ENCODE measurements at places on chromosomes 1 and 21.

GRCh38 chr1:156129687-156130577 lies 15.4 kb downstream of the LMNA start:
- DNase-seq = peak; percentile 97

DNA sequence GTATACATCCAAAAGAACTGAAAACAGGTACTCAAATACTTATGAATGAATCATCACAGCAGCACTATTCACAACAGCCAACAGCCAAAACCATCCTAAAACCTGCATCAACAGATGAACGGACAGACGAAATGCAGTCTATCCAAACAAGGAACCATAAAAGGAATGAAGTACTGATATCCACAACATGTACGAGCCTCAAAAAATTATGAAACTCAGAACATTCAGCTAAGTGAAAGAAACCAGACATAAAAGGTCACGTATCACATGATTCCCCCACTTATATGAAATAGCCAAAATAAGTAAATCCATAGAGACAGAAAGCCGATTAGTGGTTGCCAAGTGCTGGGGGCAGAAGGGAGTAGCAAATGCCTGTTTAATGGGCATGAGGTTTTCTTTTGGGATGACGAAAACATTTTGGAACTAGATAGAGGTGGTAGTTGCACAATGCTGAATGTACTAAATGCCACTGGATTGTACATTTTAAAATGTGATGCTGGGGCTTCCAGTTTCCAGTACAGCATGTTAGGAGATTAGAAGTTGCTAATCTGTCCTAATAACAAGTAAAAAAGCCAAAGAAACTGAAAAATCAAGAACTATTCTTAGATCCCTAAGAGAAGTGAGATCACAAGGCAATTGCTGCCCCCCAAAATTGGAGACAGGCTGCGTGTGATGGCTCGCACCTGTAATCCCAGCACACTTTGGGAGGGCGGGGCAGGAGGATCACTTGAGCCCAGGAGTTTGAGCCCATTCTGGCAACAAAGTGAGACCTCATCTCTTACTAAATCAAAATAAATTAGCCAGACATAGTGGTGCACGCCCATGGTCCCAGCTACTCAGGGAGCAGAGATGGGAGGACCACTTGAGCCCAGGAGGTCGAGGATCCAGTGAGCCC lies 25.3 kb downstream of the CLSTN1 start:
- peak; percentile 78 for DNase-seq

GRCh38 chr1:32928715-32929114 lies 27.5 kb upstream of the TMEM54 start:
- no peak for DNase-seq

- no peak for DNase-seq
Observed at GRCh38 chr1:11337580-11338073, 64.6 kb downstream of the UBIAD1 start.

DNA sequence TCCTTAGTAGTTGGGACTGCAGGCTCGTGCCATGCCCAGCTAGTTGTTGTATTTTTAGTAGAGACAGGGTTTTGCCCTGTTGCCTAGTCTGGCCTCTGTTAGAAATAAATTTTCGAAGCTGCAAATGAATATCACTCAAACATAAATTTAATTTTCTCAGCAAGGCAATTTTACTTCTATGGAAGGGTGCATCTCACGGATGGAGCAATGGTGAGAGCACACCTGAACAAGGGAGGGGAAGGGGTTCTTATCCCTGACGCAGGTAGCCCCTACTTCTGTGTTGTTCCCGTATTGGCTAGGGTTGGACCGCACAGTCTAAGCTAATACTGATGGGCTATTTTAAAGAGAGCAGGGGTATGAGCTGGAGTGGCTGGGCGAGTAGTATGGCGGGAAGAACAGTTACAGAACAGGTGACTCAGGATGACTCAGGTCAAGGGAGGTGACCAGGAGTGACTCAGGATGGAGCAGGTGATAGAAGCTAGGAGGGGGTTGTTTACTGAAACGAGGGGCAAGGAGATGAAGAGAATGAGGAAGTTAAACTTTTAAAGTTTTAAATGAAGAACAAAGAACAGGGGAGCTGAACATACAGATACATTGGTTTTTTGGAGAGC lies 7.5 kb downstream of the MDM4 start:
- no peak for DNase-seq

DNA sequence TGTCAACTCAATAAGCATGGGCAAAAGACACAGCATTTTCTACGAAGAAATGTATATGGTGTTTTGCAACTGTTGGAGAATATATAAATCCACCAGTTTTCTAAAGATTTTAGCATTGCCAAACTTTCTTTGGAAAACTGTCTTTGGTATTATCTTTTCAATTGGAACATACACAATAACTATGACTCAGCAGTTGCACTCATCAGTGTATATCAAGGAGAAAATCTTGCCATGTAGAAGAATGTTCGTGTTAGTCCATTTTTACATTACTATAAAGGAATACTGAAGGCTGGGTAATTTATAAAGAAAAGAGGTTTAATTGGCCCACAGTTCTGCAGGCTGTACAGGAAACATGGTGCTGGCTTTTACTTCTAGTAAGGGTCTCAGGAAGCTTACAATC lies 41.1 kb downstream of the PRKAA2 start:
- peak; percentile 33 for DNase-seq

GRCh38 chr1:194309269-194309668 lies 1122.9 kb upstream of the B3GALT2 start:
- no peak for DNase-seq

DNA sequence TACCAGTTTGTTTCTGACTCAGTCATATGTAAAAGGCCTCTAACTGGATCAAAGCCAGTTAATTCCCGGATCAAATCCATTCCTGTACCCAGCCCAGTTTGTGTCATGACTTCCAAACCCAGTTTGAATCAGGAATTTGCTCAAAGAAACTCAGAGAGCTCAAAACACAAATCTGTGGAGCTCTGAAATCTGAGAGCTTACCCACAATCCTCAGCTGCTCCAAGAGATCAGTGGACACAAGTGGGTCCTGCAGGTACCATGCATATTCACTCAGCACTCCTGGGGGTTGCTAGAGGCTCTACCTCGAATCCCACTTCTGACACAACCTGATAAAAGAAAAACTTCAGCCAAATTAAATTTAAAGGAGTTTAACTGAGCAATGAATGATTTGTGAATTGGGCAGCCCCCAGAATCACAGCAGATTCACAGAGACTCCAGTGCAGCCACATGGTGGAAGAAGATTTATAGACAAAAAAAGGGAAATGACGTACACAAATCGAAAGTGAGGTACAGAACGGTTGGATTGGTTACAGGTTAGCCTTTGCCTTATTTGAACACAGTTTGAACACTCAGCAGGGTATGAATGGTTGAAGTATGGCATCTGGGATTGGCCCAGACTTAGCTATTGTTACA lies 11.9 kb upstream of the MRPL55 start:
- DNase-seq = no peak

DNA sequence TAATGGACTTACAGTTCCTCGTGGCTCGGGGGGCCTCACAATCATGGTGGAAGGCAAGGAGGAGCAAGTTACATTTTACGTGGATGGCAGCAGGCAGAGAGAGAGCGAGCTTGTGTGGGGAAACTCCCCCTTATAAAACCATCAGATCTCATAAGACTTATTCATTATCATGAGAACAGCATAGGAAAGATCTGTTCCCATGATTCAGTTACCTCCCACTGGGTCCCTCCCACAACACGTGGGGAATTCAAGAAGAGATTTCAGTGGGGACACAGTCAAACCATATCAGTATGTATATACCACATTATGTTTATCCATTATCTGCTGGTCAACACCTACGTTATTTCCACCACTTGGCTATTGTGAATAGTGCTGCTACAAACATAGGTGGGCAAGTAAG lies 352.3 kb upstream of the B3GALT2 start:
- DNase-seq = no peak

DNA sequence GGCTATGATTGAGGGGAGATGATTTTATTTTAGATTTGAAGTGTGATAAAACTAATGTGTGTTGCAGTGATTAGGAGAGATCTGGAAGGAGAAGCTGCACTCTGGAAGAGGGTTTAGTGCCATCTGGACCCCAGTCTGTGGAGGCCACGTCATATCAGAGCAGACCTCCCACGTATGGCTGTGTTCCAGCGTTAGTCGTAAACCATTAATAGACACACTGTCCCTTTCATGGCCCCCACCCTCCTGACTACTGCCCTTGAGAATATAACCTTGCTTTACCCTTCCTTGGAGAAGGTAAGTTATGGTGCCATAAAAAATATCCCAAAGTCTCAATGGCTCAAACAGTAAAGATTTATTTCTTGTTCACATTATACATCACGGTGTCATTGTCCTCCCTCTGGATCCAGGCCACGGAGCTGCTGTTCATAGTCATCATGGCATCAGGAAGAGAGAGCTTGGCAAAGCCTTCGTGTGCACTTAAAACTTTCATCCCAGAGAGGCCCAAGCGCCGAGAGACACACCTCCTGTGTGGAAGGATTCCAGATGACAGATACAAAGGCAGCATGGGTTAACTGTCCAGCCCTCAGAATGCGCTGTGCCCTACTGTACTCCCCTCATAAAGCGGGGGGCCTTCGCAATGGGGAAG lies 33.2 kb downstream of the RHOU start:
- DNase-seq = no peak

DNA sequence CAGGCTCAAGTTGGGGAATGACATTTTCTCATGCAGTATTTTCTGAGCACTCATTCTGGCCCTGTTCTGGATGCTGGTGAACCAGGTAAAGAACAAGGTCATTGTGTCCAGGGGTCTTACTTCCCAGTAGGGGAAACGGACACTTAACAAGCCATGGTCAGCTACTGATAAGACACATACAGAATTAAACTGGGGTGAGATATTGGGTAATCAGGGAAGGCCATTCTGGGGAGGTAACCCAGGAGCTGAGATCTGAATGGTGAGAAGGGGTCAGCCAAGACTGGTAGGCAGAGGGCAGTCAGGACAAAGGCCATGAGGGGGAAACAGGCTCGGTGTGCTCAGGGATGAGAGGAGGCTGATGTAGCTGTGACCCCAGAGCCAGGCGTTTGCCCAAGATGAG lies 45.8 kb downstream of the RPS6KA1 start:
- no peak for DNase-seq

DNA sequence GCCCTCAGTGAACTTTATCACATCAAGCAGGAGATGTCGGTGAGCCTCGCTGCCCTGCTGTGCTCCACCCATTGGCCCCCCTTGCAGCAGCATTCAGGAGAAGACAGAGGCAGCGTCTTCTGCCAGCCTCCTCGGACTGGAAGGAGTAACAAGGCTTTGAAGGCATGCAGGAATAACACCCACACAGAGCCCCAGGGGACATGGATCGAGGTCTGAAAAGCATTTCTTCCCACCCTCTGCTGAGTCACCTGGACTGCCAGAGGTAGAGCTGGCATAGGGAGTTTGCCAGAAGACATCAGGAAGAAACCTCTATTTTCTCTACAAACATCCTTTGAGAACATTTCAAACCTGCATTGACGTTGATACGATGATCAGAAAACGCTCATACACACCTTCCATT lies 42.9 kb downstream of the COL18A1 start:
- no peak for DNase-seq

- no peak for DNase-seq
Observed at GRCh38 chr1:158068918-158069317, 75.5 kb downstream of the KIRREL1 start.

- DNase-seq = peak; percentile 48
Observed at GRCh38 chr1:99645203-99645602, 710 bp upstream of the PALMD start.

DNA sequence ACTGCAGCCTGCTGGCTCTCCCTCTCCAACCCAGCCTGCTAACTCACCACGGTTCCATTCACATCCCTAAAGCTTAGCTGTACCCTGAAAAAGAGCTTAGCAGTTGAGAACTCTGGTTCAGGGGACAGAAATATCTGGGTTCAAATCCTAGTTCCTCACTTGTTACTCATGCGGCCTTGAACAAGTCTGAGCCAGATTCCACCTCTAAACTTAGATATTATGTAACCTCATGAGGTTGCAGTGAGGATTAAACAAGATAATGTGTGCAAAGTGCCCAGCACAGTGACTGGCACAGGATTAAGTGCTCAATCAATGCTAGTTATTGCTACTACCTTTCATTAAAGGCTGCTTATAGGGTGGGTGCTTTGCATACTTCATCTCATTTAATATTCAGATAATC lies 41.3 kb upstream of the DHCR24 start:
- DNase-seq = no peak

- DNase-seq = no peak
Observed at GRCh38 chr1:30313176-30313575, 410.2 kb downstream of the MATN1 start.

Data from mesenchymal stem cell (in vitro differentiated cells and primary cell).